Cerebellum (tissue), 4 donors: ENCODE measurements at places on chromosomes 6 and 20.

DNA sequence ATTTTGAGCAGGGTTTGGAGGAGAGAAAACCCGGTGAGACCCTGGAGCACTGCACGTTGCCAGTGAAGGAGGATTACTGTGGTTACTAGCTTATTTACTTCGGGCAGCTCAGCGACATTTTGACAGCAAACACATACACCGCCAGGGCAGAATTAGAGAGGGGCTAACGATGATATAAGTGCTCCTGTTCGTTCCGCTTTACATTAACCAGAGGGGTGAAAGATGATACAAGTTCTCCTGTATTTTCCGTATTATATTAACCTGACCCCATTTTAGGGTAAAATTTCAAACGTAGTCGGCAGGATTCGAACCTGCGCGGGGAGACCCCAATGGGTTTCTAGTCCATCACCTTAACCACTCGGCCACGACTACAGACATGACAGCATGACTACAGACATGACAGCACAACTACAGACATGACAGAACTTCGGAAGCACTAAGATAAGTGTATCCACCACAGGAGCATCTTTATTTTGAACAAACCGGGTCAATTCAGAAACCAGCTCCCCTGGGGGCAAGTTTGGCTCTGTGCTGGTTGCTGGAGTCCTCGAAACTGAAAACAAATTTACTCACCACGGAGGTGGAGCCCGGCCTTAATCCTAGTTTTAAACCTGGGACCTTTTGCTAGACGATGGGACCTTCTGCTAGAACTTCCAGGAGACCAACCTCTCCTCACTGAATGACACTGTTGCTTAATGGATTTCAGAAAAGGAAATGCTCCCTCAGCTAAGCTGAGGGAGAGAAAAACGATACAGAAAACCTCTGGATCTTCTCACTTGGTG, 80.4 kb upstream of the ZNF184 start:
- DNase-seq = no peak

- DNase-seq = no peak
Measured at GRCh38 chr6:28433119-28433518, 10.2 kb downstream of the ZSCAN23 start.

- DNase-seq = no peak
Measured at GRCh38 chr6:4814212-4814611, 38.0 kb downstream of the CDYL start.

DNA sequence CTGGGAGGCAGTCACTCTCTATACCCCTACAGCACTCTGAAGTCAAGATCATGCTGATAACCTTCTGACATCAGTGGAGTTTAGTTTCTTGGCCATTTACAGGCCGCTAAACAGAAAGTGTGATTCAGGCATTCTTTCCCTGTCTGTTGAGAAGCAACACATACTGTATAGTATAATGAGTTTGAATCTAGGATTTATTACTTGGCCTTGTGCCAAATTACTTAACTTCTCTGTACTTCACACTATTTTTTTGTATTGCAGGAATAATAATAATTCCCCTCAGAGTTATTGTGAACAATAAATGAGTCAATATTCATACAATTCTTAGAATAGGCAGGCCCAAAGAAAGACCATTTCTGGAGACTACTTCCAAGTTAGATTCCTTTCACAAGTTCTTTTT, 4.1 kb downstream of the ZNF391 start:
- no peak for DNase-seq

GRCh38 chr6:130994319-130995097, 68.5 kb downstream of the EPB41L2 start:
- no peak for DNase-seq

GRCh38 chr6:139967497-139967896, 593.0 kb upstream of the CITED2 start:
- no peak for DNase-seq

GRCh38 chr6:102216232-102216631, 822.7 kb downstream of the GRIK2 start:
- DNase-seq = no peak

- peak; percentile 61 for DNase-seq
Measured at GRCh38 chr20:38057351-38057972, 23.9 kb downstream of the RPRD1B start.
